T-helper 9 cell (primary cell): ENCODE measurements at places on chromosomes 7 and 10.

DNA sequence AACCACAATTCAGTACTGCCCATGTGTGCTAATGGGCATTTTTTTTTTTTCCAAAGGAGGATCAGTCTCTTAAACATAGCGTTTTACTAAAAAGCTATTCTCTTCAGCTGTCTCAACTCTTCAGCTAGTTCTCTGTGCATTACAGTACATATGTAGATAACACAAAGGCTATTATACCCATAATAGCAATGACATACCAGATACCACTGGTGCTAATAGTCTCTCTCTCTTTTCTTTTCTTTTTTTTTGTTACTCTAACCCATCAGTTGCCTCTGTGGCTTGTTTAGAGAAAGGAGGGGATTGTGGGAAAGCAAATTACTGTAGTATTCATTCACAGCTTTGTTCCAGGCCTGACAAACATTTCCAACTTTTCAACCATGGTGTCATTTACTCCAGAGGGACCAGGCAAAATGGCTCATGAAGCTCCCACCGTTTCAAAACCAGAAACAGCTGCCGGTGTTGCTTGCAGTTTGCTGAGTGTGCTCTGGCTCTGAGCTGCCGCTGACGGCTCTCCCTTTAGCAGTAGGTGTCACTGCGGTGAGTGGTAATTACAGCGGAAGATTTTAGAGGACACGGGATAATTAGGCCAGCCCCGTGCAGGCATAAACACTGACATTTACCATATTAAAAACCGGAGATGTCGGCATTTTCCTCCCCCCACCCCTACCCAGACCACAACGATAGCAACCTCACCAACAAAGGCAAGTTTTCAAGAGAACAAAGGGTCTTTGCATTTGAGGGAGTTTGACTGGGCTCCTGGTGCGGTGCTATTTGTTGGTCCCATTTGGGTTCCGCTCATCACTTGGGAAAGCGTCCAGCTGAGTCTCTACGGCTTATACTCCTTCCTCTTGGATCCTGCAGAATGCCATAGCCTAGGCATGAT lies 1005.5 kb downstream of the KCNMA1 start:
- DNase-seq = no peak

DNA sequence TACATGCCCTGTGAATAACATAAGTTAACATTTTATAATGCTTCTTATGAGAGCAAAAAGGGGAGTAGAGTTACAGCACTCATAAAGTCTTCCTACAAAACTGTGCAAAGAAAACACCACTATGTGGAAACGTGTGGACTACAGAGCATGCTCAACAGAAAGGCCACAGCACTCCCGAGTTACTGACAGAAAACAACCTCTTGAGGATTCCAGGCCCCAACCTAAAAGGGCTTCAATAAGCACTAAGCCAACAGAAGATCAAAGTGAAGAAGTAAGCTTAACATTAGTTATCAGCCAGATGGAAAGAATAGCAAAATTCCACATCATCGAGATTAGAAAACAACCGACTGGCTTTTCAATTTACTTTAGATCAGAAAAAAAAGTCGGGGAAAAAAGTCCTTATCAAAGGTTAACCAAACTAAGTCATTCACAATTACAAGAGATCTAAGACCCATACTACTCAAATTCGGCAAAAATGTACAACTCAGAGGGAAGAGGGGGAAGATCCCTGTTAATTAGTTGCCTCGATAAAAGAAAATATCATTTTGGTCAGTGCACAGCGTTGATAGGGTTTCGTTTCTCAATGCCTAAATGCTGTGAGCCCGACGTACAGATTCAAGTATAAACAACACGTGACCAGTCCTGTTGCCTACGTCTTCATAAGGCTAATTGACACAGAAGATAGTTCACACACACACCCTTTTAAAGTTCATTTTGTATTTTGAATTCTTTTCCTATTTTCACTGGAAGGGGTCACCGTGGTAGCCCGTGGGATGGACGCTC lies 1.4 kb downstream of the KBTBD2 start:
- peak; percentile 15 for DNase-seq

DNA sequence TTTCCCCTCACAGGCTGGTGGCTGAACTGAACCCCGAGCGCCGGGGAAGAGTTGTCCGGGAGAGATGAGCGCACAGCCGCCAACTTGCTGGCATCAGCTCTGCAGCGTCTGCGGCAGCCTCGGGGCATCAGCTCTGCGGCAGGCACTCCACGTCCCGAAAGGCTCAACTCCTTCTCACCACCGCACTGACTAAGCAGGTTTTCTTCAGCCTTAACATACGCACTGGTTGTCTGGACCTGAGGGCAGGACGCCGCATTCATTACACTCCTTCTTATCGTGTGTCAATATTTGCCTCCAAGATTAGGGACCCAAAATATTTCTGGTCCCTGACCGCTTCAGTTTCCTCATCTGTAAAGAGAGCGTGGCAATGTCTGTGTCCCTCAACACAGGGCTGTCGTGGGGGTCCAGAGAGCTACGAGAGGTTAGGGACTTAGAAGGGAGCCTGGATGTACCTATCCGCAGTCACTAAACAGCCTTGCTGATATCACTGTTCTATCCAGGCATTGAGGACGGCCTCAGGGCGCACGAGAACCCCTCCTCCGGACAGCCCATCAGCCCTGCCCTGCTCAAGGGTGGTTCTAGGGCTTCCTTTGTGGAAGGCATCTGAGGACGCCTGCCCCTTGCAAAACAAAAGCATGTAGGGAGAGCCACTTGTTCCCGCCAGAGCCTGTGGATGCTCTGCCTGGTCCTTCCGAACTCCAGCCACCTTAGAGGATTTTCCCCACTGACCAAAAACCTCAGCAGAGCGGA lies 42.8 kb upstream of the FIGNL1 start:
- no peak for DNase-seq

DNA sequence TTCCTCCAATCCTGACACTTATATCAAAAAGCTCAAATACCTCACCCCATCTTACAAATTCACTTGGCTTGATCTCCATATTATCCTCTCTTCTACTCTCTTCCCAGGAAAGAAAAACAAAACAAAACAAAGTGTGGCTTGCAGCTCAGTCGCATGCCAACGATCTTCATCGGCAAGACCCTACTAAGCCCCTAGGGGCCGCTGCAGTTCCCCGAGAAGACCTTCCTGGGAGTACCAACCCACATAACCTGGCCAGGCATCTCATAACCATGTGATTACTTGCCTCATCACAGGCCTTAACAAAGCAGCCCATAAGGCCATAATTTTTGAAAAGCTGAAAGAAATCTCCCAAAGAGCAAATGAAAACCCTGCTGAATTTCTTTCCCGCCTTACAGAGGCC lies 103.7 kb downstream of the ZNF92 start:
- DNase-seq = no peak

- no peak for DNase-seq
Observed at GRCh38 chr10:24722131-24722675, 1.5 kb downstream of the ARHGAP21 start.

GRCh38 chr10:63720072-63720537 lies 198.9 kb downstream of the REEP3 start:
- DNase-seq = peak; percentile 33

DNA sequence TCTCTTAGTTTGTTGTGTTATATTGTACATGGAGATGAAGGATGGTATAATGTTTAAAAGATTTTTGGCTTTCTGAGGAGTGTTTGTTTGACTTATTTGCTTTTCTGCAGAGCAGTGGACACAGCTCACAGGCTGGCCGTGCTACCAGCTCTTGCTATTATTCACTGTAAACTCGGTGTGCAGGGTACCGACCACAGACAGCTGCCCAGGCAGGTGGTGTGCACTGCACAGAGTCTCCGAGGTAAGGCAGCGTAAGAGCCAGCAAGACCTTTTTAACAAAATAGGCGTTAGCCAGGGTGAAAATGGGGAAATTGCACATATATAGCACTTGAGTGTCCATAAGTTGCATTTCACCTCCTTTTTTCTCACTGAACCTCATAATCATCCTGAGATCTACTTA lies 438.0 kb downstream of the CNTNAP2 start:
- DNase-seq = no peak

DNA sequence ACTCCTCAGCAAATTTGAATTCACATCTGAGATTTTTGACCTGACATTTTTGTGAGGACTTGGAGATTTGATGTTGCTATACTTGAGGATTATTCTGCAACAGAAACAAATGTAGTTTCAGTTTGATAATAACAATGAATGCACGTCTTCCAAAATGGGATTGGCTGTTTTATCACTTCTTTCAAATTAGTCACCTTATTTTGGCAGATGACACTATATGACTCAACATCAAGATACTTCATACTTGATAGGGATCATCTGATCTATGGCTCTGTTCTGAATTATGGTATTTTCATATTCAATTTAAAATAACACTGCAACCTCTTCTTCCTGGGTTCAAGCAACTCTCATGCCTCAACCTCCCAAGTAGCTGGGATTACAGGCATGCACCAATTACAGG lies 24.2 kb downstream of the ARL5B start:
- no peak for DNase-seq

GRCh38 chr7:47378728-47379395 lies 203.0 kb downstream of the TNS3 start:
- no peak for DNase-seq
